Suppressor macrophage (primary cell): ENCODE measurements at places on chromosomes 4 and X.

- DNase-seq, result no peak
Measured at GRCh38 chr4:108763226-108763593, 357 bp upstream of the ETNPPL start.

DNA sequence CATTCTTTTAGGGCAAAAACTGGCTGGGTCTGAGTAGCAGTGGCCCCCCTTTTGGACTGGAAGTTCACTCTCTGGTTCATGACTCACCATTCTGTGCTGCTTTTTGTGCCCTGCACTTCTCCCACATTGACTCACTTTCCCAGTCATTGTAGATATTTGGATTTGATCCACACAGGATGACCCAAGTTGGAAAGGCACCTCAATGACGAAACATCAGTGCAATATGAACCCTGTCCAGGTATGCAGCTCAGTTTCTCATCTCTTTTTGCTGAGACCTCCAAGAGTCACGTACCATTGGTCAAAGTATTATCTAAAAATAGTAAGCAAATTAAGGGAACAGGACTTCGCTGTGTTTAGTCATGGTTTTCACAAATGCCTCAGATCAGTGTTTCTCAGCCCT lies 92.7 kb downstream of the CBLL2 start:
- DNase-seq, result no peak

GRCh38 chrX:150446151-150446550 lies 83.0 kb downstream of the MAMLD1 start:
- DNase-seq, result peak; percentile 50

- no peak for DNase-seq
Measured at GRCh38 chr4:189022440-189023035, 883.3 kb downstream of the TRIML1 start.

DNA sequence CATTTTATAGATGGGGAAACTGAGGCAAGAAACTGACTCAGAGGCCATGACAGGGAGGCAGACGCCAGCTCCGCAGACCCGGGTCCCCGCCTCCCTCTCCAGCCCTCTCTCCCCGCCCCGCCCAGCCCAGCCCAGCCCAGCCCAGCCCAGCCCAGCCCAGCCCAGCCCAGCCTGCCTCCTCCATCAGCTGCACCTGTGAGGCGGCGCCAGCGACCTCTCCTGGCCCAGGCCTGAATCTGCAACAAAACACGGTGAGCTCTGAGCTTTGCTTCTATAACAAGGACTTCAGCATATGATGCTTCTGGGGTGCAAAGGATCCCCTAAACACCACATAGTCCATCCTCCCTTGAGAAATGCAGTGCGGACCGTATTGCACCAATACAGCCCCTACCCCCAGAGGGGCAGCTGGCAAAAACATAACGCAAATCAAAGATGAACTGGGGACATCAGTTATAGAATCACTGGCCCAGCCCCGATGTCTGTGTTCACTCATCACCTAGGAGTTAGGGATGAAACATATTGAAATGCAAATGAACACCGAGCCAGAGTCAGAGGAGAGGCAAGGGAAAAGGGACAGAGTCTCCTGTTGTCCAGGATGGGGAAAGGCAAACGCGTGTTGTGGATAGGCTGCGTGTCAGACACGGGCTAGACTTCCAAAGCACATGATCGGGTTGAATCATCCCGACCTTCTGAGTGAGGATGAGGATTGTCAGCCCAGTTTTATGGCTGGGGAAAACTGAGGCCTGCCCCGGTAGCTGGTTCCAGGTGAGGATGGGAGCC lies 216.1 kb upstream of the PSAPL1 start:
- DNase-seq, result peak; percentile 54

- DNase-seq, result no peak
Measured at GRCh38 chr4:138951764-138952163, 63.8 kb upstream of the NOCT start.

DNA sequence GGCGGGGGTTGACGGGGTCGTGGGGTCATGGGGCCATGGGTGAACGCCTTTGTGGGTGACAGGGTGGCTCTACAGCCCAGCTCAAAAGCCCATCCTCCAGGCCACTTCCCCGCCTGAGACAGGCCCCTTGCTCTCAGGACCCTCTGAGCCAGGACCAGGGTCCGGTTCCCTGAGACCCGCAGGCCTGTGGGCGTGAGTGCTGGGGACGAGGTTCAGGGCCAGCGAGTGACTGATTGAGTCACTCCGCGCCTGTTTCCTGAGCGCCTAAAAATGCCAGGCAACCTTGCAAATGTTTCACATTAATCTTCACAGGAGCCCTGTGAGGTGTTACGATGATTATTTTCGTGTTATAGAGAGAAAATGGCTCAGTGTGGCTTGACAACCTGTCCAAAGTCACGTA lies 97.8 kb downstream of the ZNF674 start:
- no peak for DNase-seq

DNA sequence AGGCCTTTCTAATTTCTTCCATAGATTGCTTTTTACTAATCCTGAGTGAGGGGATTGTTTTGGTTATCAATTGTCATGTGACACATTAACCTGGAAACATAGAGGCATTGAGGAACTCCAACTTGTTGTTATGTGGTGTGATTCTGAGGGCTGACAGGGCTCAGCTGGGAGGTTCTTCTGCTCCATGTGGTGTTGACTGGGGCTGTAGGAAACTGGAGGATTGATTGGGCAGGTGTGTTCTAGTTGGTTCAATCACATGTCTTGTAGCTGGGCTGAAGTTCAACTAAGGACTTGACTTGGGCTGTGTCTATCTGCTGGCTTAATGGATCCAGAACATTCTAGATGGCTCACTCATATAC lies 10.8 kb upstream of the CRLF2 start:
- DNase-seq, result no peak

DNA sequence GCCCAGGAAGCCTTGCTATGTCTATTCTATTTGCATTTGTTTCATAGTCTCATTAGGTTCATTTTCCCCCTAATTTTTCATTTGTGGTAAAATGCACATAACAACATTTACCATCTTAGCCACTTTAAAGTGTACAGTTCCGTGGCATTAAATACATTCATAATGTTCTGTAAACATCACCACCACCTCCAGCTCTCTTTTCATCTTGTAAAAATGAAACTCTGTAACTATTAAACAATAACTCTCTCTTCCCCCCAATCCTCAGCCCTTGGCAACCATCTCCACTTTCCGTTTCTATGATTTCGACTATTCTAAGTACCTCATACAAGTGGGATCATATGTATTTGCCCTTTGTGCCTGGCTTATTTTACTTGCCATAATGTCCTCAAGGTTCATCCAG lies 19.9 kb downstream of the ARHGEF38 start:
- DNase-seq, result no peak

- DNase-seq, result no peak
Measured at GRCh38 chr4:168564023-168564422, 67.2 kb downstream of the PALLD start.

- DNase-seq, result no peak
Measured at GRCh38 chr4:186621959-186622553, 66.7 kb upstream of the MTNR1A start.

DNA sequence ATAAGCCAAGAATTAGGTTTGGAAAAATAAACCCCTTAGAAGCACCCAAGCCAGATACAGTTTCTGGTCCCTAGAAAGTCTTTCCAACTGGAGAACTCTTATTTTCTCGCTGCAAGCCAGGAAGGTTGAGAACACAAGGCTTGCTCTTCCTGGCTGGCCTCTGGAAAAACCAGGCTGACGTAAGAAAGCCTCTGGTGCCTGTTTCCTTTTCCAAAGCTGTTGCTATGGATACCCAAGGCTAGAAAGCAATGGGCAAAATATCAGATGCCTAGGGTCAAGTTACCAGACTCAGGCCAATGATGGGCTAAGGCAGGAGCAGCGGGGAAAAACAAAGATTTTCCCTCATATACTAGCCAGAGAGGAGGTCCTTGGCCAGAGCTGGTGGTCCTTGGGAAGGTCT lies 281.6 kb downstream of the KLHL13 start:
- DNase-seq, result no peak
